ENCODE measurements at places on chromosomes 3 and 15. TPM values are rescaled to one million over a fixed set of nuclear protein-coding genes. Genes with fewer than 3 reads are reported as not detected.

- no peak for DNase-seq
Measured at GRCh38 chr3:21668012-21668411, 83.0 kb downstream of the ZNF385D start.

DNA sequence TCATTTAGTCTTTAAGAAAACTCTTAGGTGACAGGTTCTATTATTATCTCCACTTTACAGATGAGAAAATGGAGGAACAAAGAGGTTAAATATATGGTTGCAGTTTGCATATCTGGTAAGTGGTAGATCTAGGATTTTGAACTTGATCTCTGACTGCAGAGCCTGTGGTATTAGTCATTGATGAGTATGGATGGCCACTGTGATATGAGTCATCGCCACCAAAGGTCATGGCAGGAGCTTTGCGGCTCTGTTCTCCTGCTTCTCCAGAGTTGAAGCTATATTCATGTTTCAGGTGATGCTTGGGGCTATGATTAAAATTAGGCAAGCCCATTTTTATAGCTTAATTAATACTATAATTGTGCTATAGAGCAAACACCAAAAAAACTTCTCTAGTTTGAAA lies 306.2 kb upstream of the DPPA4 start:
- DNase-seq = peak; percentile 86

GRCh38 chr3:127105587-127105986 lies 87.3 kb upstream of the PRR23E start:
- DNase-seq = no peak

DNA sequence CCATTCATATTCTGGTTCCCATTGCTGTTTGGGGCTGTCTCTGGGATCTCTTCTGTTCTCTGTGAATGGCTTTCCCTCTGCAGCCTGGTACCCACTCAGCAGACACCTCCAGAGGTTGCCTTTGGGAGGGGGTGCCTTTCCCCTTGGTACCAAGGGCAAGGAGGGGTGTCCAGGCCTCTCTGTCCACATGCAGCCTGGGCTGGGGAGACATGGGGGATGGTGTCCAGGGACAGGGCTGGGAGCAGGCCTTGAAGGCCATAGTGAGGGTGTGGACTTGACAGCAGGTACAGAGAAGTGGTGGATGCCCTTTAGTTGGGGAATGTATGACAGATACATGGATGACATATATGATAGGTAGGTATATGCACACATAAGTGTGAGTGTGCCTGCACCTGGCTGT lies 83.7 kb downstream of the PLXNA1 start:
- DNase-seq = no peak

GRCh38 chr3:39917065-39917773 lies 107.8 kb downstream of the MYRIP start:
- no peak for DNase-seq

- DNase-seq = peak; percentile 15
Measured at GRCh38 chr3:141746962-141747361, 8.9 kb downstream of the RNF7 start.

DNA sequence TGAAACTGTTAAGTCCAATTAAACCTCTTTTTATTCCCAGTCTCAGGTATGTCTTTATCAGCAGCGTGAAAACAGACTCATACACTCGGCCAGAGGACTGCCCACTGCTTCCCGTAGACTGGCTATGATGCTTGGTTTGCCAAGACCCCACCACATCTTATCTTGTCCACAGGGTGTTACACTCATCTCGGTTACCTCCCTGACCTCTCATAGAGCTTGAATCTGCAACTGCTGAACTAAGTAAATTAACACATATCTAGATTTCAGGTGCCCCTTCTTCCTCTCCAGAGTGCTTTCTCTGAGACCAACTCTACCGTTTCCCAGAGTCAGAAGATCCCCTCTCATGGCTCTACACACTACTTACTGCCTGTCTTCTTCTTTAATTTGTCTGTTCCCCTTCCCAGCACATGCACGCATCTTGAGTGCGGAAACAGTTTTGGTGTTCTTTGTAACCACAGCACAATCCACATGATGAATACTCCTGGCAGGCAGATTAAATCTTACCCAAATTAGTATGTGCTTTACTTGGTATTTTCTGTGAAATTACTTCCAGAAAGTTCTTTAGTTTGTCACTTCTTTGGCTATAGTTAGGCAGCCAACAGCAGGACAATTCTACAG lies 49.7 kb downstream of the CD200 start:
- DNase-seq = no peak

GRCh38 chr3:132283440-132283839 lies 33.8 kb upstream of the ACP3 start:
- DNase-seq = peak; percentile 30

DNA sequence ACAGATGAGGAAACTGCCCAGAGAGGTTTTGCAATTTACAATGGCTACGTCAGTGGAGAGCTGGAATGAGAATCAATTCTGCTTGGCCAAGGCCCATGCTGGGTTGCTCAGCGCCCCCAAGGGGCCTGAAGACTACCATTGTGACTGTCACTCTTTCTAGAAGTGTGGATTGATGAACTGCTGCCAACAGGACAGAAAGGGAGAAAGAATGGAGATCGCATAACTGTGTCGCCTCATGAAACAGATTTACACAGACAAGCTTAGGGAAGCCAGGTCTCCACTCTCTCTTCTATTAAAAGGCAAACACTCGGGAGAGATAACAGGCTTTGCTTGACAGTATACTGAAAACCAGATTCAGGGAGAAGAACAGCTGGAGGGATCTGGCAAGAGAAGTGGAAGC lies 160.0 kb downstream of the STT3B start:
- DNase-seq = no peak

DNA sequence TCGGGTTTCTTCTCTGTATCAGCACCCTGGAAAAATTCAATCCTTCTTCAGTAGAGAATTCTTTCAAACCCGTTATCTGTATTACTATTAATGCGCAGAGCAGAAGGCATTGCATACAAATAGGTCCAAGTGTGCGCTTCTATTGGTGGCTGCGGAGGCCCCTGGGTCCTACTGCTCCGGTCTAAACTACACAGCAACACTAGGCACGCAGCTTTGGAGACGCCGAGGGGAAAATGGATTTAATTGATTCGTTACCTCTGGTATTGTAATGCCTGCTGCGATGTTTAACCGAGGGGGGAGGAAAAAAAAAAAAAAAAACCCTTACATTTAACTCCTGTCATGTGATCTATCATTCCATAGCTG lies at the start of gene ROBO1:
ROBO1 (minus strand) TSS at position 94 of the 363 bp plus-strand sequence.
- DNase-seq = no peak

GRCh38 chr15:53378096-53378800 lies 381.2 kb downstream of the WDR72 start:
- DNase-seq = no peak

GRCh38 chr3:171380711-171381425 lies 79.3 kb downstream of the TNIK start:
- DNase-seq = no peak

DNA sequence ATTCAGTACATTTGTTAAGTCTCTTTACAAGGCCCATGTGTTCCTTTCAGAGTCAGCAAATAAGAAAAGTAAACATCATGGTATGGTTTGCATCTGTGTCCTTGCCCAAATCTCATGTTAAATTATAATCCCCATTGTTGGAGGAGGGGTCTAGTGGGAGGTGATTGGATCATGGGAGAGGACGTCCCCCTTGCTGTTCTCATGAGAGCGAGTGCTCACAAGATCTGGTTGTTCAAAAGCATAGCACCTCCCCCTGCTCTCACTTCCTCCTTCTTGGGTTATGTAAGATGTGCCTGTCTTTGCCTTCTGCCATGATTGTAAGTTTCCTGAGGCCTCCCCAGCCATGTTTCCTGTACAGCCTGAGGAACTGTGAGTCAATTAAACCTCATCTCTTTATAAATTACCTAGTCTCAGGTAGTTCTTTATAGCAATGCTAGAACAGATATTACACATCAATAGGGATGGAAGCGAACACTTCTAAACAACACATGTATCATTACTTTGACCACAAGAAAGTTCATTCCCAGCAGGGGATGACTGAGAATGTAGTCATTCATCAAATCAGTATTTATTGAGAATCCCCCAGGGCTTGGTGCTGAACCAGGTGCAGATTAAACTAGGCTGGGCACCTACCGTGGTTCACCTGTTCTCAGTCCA lies 4.1 kb downstream of the EFCAB12 start:
- DNase-seq = peak; percentile 33

DNA sequence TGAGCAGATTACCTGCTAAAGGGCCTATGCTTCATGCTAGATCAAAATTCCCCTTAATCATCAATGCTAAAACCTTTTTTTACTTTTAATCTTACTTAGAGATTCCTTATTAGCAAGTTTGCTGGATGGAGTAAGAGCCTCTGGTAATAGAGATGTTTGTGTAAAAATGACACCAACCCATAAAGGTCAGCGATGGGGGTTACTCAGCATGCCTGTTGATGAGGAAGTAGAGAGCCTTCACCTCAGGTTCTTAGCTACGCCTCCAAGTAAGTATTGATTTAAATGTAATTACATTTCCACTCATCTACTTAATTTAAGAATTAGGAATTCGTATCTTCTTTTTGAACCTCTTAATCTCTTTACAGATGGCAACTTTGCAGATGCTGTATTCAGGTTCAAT lies 38.8 kb downstream of the DNAJC13 start:
- no peak for DNase-seq

GRCh38 chr15:38671006-38671387 lies 106.4 kb upstream of the RASGRP1 start:
- no peak for DNase-seq

DNA sequence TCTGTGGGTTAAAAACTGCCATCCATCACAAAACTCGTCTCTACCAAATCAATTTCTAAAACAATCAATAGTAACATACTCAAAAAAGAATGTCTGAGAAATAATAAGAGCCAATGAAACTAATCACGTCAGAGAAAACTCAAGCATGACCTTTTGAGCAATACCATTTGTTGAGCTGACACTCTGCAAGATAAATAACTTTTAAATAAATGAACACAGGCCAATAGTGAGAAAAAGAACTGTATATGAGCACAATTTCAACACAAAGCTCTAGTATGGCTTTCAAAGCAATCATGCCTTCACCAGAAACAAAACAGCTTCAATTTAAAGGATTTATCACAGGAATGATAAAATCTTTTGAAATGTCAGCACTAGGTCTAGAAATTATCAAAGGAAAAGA lies 249.2 kb upstream of the SETMAR start:
- DNase-seq = no peak

DNA sequence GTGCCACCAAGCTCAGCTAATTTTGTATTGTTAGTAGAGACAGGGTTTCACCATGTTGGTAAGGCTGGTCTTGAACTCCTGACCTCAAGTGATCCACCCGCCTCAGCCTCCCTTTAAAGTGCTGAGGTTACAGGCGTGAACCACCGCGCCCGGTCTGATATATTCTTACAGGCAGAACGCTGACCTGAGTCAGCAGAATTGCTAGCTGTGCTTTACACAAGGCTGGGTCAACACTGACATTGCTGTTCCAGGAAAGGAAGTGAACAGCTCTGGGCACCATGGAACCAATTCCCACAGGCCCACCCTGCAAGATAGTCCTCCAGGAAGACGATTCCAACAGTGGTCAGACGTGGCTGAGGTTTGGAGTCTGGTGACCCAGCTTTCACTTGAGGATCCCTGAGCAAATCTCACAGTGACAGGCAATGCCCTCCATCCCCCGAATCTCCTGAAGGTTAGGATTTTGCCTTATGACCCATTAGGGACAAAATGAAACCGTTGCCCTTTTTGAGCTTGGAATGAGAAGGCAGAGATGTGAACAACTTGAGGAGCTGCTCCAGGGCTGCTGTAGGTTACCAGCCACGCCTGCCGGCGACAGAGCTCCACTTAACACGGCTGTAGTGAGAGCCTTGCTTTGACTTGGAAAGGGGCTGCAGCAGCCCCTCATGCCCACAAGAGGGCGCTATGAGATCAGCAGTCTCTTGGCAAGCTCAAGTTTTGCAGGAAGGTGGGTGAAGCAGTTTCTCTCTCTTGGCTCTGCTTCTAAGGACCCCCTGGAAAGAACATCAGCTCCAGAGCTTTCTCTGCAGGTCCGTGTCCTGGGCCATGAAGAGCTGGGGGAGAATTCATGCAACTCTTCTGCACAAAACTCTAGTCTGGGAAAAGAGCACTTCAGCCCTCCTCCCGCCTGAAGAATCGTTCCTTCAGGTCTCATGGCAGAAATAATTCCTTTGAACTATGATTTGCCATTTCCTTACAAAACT lies 74.1 kb downstream of the SENP2 start:
- peak; percentile 76 for DNase-seq

- no peak for DNase-seq
Measured at GRCh38 chr3:167078070-167078622, 302.0 kb downstream of the ZBBX start.

DNA sequence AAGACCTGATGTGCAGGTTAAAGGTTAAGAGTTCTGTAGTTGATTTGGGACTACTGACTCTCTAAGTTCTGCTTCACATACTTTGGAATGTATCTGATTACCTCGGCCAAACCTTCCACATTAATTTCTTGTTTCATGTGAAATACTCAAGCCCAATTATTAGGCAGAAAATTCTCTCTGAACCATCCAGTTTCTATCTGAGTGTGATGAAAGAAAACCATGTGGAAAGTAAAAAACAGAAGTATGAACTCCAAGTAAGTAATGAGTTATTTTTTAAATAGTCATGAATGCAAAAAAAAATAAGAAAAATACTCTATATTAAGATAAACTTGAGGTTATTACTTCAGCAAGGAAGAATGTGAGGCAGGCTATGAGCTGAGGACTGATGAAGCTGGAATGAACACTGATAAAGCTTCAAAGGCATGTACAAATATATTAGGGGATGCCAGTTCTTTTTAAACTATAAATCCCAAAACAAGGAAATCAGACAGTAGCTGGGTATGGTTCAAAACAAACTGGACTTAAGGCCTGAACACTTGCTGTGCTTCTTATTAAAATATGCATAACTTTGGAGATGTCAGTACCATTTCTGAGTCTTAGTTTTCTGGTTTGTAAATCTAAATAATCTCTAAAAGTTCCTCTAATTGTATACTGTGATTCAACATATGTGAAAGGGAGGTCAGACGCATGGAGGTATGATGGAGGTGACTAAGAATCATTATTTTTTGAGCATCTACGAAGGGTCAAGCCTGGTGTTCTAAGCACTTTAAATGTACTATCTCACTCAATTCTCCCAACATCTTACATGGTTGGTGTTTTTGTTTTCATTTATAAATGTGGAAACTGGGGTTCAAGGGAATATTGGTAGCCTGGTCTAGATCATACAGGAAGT lies 59.6 kb downstream of the COL6A6 start:
- DNase-seq = no peak

- DNase-seq = no peak
Measured at GRCh38 chr3:32136703-32137102, 30.3 kb downstream of the GPD1L start.

GRCh38 chr3:117630885-117631284 lies 921.3 kb downstream of the TUSC7 start:
- no peak for DNase-seq

The ARHGAP31 gene
- total RNA-seq = 4.2 TPM

The CCR3 gene
- 0.10 TPM for total RNA-seq

The SGO1 gene
- total RNA-seq = 26.0 TPM

The ADPRH gene
- 5.6 TPM for total RNA-seq

The GTF2E1 gene
- total RNA-seq = 16.5 TPM

The HGD gene
- total RNA-seq = not detected

The PARP15 gene
- total RNA-seq = not detected

The ADIPOQ gene
- total RNA-seq = not detected

The ACSBG1 gene
- total RNA-seq = 0.24 TPM

The ITGA11 gene
- total RNA-seq = 90.7 TPM

The SPINK8 gene
- not detected for total RNA-seq

The CSPG4 gene
- 31.4 TPM for total RNA-seq

The MKRN3 gene
- 3.5 TPM for total RNA-seq

The LSAMP gene
- 0.59 TPM for total RNA-seq

The NRROS gene
- 2.7 TPM for total RNA-seq

Data from RPMI7951 (cell line).